Activated CD8-positive, alpha-beta T cell treated with anti-CD3 and anti-CD28 coated beads for 36 hours (primary cell): ENCODE measurements at places on chromosomes 3 and 15. TPM values are rescaled to one million over a fixed set of nuclear protein-coding genes. Genes with fewer than 3 reads are reported as not detected.

SELENOK gene
- 35.8 TPM for total RNA-seq

- H3K27ac ChIP-seq = no peak overlapping the region
- no peak overlapping the region for H3K4me3 ChIP-seq
- H3K27me3 ChIP-seq = no peaks in the 10 kb centered on the region
- peaks cover 29% of the 10 kb centered on the region for H3K4me1 ChIP-seq
- DNase-seq = no peak
Measured at GRCh38 chr3:183328164-183328563, 75.1 kb downstream of the B3GNT5 start.

DNA sequence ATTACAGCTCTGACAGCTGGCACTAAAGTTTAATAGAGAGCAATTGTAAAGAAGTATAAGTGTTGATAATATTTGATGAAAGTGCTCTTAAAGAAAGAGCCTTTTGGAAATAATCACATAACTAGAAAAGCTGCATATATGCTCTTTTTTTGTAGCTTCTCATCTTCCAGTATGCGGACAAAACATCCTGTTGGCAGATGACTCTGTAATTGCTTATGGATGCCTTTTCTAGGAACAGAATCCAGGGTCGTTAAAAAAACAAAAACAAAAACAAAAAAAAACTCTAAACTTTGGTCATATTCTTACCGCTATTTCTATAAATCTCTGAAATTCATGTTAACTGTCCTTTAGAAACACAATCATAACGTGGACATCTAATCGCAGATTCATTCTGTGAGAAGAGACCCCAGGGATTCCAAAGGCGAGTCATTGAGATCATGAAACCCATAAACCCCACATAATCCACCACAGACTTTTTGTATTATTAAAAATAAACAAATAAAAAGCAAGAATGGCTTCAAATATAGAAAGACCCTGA, 109.8 kb downstream of the EPHA3 start:
- no peak overlapping the region for H3K4me3 ChIP-seq
- no peaks in the 10 kb centered on the region for H3K27me3 ChIP-seq
- no peak overlapping the region for H3K27ac ChIP-seq
- H3K4me1 ChIP-seq = no peaks in the 10 kb centered on the region

DNA sequence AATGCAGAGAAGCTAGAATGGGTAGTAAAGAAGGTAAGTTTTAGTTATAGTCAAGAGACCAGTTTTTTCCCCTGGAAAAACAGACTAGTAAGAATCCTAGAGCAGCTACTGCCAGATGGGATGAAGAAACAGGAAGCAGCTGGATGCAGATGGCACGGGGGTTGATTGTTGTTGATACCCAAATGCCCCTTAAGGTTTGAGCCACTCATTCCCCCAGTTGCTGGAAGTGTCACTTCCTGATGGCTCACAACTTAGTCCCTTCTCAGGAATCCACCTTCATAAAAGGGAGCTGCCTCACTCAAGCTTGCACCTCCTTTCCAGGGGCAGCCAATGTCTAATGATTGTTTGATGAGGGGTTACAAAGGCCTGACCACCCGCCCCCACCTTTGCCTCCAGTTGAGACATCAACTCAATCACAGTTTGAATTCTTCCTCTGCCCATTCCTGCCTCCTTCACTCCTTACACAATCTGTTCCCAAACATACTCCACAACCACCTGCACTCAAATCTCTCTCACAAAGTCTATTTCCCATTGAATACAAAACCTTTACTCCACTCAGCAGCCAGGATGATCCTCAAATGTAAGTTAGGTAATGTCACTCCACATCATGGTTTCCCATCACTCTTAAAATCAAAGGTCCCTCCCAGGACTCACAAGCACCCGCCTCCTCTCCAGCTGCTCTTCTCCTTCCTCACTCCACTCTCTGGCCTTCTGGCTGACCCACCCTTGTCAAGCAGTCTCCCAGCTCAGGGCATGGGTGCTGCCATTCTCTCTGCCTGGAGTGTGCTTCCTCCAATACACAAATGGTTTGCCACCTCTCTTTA, 450.1 kb upstream of the THBS1 start:
- no peak overlapping the region for H3K4me3 ChIP-seq
- H3K27ac ChIP-seq = no peak overlapping the region
- H3K4me1 ChIP-seq = peaks cover 16% of the 10 kb centered on the region
- peaks cover 15% of the 10 kb centered on the region for H3K27me3 ChIP-seq

DNA sequence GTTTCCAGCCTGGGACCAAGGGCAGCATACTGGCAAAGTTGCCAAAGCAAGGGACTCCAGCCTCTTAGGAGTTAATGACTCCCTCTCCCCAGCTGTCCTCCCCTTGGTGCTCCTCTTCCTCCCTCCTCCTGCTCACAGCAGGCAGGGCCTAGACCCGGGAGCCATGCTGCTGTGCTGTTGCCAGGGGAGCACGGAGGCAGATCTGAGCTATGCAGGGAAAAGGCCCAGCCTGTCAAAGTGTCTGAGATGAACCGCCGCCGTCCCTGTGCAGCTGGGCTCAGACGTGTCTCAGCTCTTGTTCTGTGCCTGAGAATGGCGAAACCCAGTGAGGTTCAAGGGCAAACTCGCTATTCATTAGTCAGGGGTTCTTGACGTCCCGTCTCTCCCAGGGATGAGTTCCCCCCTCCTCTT, 60.8 kb upstream of the POLG start:
- peaks cover 26% of the 10 kb centered on the region for H3K27me3 ChIP-seq
- DNase-seq = no peak
- no peaks in the 10 kb centered on the region for H3K36me3 ChIP-seq
- H3K4me3 ChIP-seq = no peak overlapping the region
- H3K4me1 ChIP-seq = peaks cover 4% of the 10 kb centered on the region

KCNMB3 gene
- 0.34 TPM for total RNA-seq

DNA sequence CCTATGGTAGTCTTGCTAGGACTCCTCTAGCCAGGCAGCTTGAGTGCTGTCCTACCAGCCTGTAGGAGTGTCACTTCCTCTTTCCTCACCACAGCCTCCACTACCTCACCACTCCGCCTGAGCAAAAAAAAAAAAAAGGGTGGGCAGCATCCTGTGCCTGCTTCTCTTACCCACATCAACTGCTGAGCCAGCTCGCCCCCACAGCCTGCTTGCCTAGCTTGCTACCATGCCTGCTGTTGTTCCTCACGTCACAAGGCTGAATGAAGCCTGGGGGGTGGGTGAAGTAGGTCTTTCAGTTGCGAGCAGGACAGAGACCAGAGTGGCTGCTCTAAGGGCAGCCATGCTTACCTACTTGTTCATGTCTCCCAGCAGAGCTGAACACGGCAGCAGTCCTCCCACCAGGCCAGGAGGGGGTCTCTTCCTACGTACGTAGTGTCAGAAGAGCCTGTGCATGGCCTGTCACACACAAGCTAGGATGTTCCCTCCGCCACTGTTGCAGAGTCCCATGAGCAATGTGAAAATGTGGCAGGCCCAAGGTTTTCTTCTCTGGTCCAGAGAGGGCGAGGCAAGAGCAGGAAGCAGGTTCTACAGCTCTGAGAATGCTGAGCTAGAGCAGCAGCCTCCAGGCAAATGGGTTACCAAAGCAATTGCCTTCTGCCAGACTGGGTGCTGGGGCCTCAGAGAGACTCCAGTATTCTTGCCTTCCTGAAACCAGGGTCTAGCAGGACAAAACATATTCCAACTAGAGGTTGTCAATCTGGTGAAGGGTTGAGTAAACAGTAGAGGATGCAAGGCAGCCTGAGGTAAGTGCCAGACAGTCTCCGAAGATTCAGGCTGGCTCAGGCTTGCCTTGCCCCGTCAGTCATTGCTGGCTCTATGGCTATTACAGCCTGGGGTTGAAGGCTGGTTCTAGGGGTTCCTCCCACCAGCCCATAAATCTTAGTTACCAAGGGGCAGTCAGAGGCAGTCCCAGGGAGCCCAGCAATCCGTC, 8.1 kb downstream of the PPM1M start:
- peak overlapping the region; percentile 70 for H3K4me3 ChIP-seq
- H3K27me3 ChIP-seq = no peaks in the 10 kb centered on the region
- peaks cover 84% of the 10 kb centered on the region for H3K36me3 ChIP-seq
- peak; percentile 96 for DNase-seq

- no peak for DNase-seq
- H3K27me3 ChIP-seq = peaks cover 12% of the 10 kb centered on the region
- no peaks in the 10 kb centered on the region for H3K36me3 ChIP-seq
- no peak overlapping the region for H3K27ac ChIP-seq
- H3K4me3 ChIP-seq = no peak overlapping the region
Measured at GRCh38 chr15:25641762-25642161, 202.9 kb upstream of the UBE3A start.

DNA sequence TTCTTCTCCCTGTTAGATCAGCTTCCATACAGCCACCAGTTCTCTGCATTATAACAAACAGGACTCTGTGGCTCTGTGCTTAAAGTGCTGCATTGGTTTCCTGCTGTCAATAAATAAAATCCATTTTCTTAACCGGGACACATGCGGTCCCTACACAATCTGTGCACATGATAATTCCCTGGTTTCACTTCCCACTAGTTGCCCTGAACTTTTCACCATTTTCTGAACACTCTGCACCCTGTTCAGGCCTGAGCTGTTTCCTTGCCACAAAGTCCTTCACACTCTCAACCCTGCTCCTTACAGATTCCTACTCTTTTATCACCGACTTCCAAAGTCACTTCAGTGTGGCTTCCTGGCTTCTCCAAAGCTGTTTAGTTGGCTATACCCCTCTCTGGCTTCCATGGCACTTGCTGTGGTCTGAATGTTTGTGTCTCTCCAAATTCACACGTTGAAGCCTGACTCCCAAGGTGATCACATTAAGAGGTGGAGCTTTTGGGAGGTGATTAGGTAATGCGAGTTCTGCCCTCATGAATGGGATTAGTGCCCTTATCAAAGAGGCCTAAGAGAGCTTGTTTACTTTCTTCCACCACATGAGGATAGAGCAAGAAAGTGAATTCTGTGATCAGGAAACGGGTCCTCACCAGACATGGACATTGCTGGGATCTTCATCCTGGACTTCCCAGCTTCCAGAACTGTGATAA, 233.4 kb downstream of the CHST2 start:
- H3K27ac ChIP-seq = no peak overlapping the region
- no peak overlapping the region for H3K4me3 ChIP-seq
- peaks cover 14% of the 10 kb centered on the region for H3K4me1 ChIP-seq
- no peak for DNase-seq
- H3K27me3 ChIP-seq = no peaks in the 10 kb centered on the region

- DNase-seq = no peak
- H3K27me3 ChIP-seq = peaks cover 3% of the 10 kb centered on the region
- no peaks in the 10 kb centered on the region for H3K4me1 ChIP-seq
- no peak overlapping the region for H3K27ac ChIP-seq
- H3K4me3 ChIP-seq = no peak overlapping the region
- no peaks in the 10 kb centered on the region for H3K36me3 ChIP-seq
Measured at GRCh38 chr3:61356685-61357084, 105.4 kb upstream of the FHIT start.

PTH1R gene
- total RNA-seq = not detected

DNA sequence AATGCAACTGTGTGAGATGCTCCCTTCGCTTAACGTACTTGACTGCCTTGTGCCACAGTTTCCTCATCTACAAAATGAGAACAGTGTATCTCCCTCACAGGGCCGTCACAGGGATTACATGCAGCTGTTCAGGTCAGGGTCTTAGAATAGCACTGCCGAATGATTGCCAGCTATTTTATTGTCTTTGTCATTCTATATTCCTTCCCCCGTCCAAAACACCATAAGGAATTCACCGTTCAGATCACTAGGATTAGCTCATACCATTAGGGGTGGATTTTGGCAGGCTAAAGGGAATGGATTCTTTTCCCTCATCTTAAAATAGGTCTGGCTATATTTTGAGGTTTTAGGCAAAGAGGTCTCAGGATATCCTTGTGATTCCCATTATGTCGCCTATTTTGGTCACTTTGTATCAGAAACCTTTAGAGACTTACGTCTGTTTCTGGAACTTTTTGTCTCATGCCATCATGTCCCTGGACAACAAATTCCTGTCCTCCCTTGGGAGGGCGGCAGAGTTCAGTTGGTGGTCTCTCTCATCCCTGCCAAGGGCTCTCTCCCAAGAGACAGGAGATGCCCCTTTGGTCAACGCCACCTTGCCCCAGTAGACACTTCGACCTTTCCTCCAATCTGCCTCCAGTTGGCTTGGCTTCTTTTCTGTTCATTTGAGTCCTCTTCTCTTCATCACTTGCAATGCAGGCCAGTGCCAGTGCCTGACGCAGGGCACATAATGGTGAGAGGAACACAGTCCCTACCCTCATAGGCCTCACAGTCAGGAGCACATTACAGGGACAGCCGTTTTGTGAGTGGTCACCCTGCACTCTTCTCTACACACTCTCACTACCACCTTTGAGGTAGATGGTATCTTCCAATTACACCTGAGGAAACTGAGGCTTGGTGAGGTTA, 171.6 kb upstream of the BHLHE40 start:
- H3K4me1 ChIP-seq = peaks cover 36% of the 10 kb centered on the region
- no peak overlapping the region for H3K4me3 ChIP-seq
- H3K27ac ChIP-seq = no peak overlapping the region
- H3K27me3 ChIP-seq = no peaks in the 10 kb centered on the region
- H3K36me3 ChIP-seq = peaks cover 69% of the 10 kb centered on the region
- no peak for DNase-seq

- H3K36me3 ChIP-seq = no peaks in the 10 kb centered on the region
- no peaks in the 10 kb centered on the region for H3K27me3 ChIP-seq
- no peak overlapping the region for H3K4me3 ChIP-seq
- no peaks in the 10 kb centered on the region for H3K4me1 ChIP-seq
Measured at GRCh38 chr3:146131616-146132410, 29.2 kb downstream of the PLOD2 start.

- H3K27me3 ChIP-seq = no peaks in the 10 kb centered on the region
- H3K36me3 ChIP-seq = peaks cover 33% of the 10 kb centered on the region
Measured at GRCh38 chr3:16456784-16457415, 56.6 kb downstream of the RFTN1 start.

GRCh38 chr15:30962079-30962478, 29.3 kb downstream of the MTMR10 start:
- H3K4me3 ChIP-seq = no peak overlapping the region
- no peak for DNase-seq
- no peaks in the 10 kb centered on the region for H3K27me3 ChIP-seq
- peaks cover 21% of the 10 kb centered on the region for H3K36me3 ChIP-seq
- peak overlapping the region; percentile 11 for H3K27ac ChIP-seq

SLC2A2 gene
- total RNA-seq = not detected

- no peaks in the 10 kb centered on the region for H3K27me3 ChIP-seq
- no peak for DNase-seq
- H3K36me3 ChIP-seq = peaks cover 9% of the 10 kb centered on the region
- no peak overlapping the region for H3K27ac ChIP-seq
- no peak overlapping the region for H3K4me3 ChIP-seq
- peaks cover 12% of the 10 kb centered on the region for H3K4me1 ChIP-seq
Measured at GRCh38 chr3:69009559-69010410, 3.7 kb downstream of the EOGT start.

CD86 gene
- total RNA-seq = 0.52 TPM

DNA sequence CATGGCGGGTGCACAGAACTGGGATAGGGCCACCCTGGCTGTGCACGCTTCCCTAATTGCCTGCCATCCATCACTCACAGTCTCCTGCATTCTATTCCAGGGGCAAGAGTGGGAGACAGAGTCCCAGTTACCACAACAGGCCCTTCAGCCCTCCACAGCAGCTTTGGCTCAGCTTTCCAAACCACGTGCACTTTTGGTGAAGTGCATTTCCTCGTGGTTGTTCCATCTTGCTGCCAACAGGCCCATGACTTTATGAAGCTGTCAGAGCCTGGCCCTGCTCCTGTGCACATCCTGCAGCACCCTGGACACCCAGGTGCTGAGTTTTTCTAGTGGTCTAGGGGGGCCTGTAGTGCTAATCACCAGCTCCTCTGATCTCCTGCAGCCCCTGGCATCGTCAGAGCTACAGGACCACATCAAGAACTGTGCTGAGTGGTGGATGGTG, 110.2 kb downstream of the ADCY5 start:
- no peak overlapping the region for H3K4me3 ChIP-seq
- H3K27ac ChIP-seq = no peak overlapping the region
- DNase-seq = no peak
